ENCODE measurements at places on chromosomes 4 and X.

DNA sequence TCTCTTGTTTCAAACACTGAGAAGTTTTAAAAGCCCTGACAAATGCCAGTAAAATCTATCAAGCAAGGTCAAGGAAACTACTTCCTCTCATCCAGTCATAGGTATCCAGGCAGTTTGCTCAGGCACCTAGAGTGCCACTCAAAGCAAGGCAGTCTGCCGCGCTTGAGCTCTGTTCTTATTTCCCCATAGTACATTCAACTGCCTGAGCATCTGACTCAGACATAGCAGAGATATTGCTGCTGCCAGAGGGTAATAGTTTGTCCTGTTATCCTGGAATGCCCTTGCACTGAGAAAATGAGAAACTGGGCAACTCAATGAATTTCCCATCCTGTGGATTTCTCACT, 16.1 kb upstream of the ATP8A1 start:
- DNase-seq = no peak

DNA sequence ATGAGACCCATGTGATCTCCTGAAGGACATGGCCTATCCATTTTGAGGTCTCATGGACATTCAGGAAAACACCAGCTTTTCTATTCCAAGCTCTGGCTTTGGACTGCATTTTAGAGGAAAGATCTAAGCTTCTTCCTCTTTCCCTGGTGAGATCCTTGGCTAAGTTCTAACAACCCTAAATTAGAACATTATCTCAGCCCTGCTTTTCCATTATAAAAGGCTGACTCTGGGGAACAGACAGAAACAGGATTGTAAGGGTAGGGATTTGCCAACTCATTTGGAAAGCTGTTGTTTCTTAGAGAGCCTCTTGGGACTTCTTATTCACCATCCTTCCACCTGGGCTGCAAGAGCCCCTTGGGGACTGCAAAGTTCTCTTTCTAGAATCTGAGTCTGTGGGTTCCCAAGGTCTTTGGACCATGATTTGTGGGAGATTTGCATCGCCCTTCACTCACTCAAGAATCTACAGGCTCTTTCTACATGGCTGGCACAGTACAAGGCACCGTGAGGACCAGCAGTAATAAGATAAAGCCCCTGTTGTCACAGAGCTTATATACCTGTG, 146.9 kb downstream of the FNIP2 start:
- DNase-seq = no peak

DNA sequence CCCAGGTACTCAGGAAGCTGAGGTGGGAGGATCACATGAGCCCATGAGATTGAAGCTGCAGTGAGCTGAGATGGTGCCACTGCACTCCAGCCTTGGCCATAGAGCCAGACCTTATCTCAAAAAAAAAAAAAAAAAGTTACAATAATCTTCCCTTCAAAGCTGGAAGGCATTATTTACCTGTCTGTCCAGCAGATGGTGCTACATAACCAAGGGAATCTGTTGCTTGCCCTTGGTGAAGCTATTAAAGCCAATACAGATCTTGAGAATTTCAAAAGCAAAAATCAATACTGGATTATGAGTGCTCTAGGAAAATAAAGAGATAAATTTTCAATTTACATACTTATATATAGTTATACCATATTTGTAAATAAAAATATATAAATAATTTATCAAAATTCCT, 25.9 kb downstream of the PKD2 start:
- no peak for DNase-seq

GRCh38 chr4:78529569-78530209, 21.9 kb upstream of the ANXA3 start:
- DNase-seq = no peak

GRCh38 chrX:66166671-66167070, 2.6 kb downstream of the HEPH start:
- DNase-seq = no peak

DNA sequence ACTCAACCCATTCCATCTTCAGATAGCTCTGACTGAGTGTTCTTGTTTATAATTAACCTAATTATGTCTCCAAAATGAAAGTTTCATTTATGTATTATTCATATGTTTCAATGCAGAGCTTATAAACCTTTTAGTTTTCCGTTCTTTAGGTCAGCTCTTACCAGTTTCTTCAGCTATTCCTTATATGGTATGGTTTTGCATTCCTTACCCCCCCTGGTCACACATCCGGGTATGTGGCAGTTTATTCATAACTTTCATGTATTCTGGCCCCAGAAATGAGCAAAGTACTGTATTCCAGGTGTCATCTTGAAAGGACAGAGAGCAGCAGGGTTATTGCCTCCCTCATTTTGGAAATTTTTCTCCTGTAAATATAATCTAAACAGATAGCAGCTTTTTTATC, 16.8 kb upstream of the IGSF1 start:
- no peak for DNase-seq

DNA sequence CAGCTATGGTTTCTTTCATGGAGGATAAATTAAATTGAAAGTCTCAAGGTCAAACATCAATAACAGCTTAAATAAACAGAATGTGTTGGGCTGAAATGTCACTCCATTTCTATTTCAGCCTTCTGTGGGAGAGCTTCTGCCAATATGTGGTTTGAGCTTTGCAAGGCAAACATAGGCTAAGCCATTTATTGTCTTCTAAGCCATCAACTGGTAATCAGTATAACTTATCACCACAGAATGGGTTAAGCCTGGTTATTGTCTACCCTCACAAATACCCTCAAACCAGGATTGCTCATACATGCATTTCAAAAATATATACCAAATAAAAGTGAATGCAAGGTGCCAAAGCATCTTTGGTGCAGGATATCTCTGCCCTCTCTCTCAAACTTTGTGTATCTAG, 52.7 kb downstream of the GABRB1 start:
- no peak for DNase-seq

GRCh38 chrX:110131031-110131430, 128.1 kb downstream of the TMEM164 start:
- no peak for DNase-seq

- no peak for DNase-seq
Observed at GRCh38 chr4:168621806-168622589, 125.1 kb downstream of the PALLD start.

GRCh38 chr4:113483131-113483530, 278.4 kb downstream of the CAMK2D start:
- no peak for DNase-seq

GRCh38 chrX:75603833-75604232, 81.0 kb upstream of the ZDHHC15 start:
- DNase-seq = no peak

- no peak for DNase-seq
Observed at GRCh38 chr4:40940317-40940741, 190.6 kb downstream of the NSUN7 start.

- peak; percentile 49 for DNase-seq
Observed at GRCh38 chr4:76067652-76068286, 6.7 kb upstream of the ART3 start.

DNA sequence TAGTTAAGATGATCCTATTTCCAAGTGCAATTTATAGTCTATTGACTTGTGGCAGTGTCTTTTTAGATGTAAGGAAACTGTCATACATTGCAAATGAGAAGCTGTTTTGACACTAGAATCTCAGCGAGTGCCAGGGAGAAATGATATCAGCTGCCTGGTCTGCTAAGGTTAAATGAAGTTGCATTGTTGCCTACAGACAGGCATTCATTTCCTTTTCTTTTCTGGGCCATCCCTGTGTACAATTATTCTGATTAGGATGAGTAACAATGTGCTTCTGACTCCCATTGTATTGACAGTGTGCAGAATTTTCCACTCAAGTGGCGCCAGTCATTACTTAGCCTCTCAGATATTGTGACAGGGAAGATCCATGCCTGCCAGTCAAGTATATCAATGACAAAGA, 231.2 kb downstream of the GPAT3 start:
- no peak for DNase-seq

GRCh38 chrX:49845701-49846403, 16.7 kb downstream of the PAGE4 start:
- DNase-seq = no peak

DNA sequence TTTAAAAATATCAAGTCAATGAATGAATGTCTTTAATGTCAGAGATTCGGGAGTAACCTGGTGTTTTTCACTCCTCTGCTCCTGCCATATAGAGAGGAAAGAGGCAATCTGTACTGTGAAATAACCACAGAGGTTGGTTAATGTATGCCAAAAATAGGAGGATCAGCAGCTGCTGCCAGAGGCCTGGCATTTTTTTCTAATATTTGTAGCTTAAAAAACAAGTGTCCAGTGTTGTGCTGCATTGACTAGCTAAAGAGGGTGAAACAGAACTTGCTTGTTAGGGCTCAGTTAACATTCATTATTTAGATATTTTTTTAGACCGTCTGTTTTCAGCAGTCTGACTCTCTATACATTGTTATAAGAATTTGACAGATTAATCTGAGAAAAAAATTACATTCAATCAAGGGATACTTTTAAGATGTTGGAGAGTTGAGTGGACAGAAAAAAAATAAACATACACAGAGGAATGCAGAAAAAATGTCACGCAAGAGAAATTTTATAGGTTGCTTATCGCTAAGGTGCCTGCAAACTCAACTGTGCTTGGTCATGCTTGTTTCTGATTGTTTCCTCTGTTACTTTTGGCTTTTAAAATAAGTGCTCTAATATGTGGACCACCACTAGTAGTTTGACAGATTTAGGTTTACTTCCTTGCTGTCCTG, 392.3 kb upstream of the GALNT7 start:
- no peak for DNase-seq

- no peak for DNase-seq
Observed at GRCh38 chrX:12497832-12498591, 293.2 kb upstream of the PRPS2 start.

DNA sequence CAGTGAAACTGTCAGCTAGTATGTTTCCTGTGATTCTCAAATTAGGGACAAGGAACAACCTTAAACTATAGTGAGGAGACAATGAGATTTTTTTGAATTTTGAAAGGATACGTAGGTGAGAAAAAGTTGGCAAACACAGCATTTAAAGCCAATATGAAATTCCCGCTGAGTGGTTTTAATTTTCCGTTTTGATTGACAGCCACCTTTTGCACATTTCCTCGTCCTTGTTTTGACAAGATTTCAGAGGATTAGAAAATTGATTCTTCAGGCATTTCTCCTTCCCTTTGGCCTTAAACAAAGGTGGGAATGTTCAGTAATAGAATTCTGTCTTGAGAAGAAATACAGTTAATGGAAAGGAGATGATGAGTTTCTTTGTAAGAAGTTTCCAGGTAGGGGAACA, 52.2 kb downstream of the RAPGEF2 start:
- no peak for DNase-seq

GRCh38 chr4:64774626-64775025, 365.4 kb upstream of the TECRL start:
- DNase-seq = no peak

DNA sequence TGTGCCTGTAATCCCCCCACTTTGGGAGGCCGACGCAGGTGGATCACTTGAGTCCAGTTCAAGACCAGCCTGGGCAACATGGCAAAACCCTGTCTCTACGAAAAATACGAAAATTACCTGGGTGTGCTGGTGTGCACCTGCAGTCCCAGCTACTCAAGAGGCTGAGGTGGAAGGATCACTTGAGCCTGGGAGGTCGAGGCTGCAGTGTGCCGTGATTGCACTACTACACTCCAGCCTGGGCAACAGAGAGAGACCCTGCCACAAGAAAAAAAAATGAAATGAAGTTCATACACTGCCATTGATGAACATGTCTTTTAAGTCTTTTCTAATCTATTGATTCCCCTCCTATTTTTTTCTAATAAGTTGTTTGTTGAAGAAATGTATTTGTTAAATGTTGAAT, 5.0 kb upstream of the ZFX start:
- DNase-seq = no peak

DNA sequence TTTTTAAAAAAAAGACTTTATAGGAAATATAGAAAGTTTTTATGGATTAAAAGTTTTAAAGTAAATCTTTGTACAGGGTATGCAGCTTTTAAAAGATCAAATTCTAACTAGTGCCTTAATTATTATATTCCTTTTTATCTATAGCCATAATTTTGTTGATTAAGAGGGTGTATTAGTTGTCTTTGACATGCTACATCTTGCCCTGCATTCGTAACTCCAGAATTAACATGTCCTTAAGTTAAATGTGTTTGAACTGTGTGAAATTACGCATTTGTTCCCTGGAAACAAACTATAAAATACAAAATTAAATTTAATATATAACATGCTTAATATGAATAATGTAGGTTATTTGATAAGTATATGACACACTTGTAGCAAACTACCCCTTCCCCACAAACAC, 66.3 kb downstream of the PTPN13 start:
- DNase-seq = no peak

DNA sequence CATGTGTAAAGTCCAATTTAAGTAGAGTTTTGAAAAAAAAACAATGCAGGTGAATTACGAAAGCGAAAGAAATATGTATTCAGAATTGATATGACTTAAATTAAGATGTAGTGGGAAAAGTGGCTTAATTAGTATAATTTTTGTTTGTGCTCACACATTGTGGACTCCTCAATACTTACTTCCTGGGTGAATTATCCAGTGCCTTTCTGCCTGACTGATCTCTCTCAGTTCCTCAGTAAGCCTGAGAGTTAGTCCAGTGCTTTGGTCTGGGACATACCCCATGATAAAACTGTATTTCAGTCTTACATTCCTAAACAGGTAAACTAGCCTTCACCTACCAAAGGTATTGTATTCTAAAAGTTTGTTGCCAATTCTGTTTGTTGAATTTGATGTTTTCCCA, 8.4 kb downstream of the PGAM4 start:
- no peak for DNase-seq

- DNase-seq = no peak
Observed at GRCh38 chrX:47573341-47574075, 8.7 kb upstream of the TIMP1 start.

DNA sequence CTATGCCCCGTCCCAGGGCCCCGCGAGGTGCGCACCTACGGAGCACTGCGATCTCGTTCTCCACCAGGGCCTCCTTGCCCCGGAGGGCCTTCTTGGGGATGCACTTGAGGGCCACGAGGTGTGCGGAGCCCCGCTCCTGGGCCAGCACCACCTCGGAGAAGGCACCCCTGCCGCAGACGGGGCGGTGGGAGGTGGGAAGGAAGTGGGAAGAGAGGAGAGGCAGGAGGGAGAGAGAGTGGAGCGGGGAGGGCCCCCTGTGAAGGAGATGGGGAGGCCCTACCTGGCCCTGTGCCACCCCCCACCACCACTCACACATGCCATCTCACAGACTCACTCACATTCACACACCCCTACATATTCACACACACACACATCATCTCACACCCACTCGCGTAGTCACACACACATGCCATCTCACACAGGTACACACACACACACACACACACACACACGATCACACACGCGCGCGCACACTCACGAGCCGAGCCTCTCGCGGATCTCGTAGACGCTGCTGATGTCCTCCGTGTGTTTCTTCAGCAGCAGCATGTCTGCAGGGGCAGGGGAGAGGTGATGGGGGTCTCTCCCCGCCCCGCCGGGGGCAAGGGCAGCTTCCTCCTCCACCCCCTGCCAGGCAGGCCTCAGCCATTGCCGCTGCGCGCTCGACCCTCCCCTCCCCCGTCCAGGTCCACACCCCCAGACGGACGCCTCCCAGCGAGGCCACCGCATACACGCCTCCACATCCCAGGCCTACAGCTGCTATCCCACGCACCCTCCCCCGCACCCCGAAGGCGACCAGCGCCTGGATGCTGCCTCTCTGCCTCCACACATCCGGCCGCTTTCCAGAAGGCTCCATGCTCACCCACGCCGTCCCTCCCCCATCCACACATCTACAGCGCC, 834 bp downstream of the PNCK start:
- DNase-seq = no peak
